ENCODE measurements at places on chromosomes 2 and 18.

GRCh38 chr18:21257386-21257785 is 15.4 kb downstream of the GREB1L start:
- DNase-seq, result peak; percentile 61

DNA sequence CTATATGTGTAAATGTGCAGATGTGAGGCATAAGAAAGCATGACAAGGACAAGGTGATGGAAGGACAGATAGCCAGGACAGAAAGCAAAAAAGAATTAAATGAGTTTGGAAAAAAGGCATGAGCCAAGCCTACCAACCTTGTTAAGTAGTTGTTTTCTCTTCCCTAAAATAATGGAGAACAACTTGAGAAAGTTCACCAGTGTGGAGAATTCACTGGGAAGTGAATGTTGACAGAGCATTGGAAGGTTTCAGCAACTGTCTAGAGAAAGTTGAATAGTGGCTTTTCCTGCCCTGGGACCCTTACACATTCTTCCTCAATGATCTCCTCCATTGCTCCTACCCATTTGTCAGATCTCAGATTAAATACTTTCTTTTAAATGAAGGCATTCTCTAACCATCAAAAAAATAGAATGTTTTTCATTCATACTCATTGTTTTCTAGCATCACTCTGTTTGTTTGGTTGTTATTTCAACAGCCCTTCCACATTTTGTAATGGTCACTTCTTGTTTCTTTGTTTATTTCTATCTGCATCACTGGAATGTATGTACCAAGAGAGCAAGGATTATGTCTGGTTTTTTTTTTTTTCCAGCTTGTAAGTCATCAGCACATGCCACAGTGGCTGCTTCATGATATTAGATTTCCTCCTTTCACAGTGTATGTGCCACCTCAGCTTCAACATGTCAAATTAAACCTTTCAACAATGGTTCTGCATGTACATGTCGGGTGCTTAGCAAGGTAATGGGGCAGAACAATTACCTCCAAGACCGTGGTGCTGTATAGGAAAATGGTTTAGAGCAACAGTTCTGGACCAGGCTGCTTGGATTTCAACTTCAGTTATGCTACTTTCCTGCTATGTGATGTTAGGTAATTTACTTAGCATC is 586.0 kb upstream of the VRK2 start:
- no peak for DNase-seq

DNA sequence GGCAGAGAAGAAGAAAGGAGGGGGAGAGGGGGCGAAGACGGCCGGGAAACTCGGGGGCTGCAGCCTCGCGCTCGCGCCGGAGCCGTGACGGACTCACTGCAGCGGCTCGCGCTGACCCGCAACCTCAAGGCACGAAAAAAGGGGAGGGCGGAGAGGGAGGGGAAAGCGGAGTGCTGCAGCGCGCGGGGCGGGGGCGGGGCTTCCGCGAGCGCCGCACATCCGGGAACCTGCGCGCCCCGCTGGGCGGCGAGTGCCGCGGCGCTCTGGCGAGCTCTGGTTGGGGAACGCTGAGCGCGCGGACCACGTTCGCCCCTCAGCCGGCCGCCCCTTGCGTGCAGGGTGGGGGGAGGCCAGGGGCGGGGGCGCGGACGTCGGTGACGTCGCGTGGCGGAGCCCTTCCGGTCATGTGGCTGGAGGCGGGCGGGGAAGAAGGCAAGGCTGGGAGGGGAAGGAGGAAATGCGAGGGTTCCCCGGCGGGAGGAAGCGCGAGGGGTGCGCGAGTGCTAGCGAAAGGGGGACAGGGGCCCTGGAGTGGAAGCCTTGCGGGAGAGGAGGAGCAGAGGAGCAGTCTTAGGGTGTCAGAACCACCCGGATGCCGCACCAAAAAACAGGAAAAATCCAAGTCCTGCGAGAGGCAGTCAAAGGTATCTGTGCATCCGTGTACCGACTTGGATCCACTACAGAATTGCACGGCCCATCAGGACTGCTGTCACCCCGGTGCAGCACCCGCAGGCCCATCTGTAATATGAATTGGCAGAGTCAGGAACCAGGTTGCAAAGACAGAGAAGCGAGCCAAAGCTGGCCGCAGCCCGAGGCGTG is at the start of gene PPP3R1:
Gene PPP3R1, minus strand, starts transcription at position 133 of the 819 bp plus-strand sequence. CDS start 405 bp downstream, outside the sequence.
- peak; percentile 87 for DNase-seq

GRCh38 chr2:205699515-205700289 is 17.4 kb downstream of the NRP2 start:
- no peak for DNase-seq

- no peak for DNase-seq
Measured at GRCh38 chr18:46528037-46528436, 129.0 kb downstream of the LOXHD1 start.

- DNase-seq, result no peak
Measured at GRCh38 chr2:233455006-233455405, 100.7 kb downstream of the DGKD start.

DNA sequence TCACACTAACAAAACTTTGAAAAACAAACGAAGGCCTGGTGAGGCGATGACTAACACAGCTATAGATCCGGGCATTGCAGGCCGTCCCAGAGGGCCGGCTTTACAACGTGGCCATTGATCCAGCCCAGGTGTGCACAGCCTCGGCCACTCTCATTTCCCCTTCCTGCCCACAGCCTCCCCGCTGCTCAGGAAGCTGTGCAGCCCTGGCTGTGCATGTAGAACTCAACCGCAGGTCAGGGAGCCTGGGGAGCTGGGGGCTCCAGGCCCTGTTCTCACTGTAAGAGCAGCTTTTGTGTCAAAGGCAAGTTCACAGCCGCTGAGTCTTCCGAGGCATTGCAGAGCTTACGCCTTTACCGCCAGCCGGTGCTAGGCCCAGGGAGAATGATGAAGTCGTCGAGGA is 87.2 kb downstream of the LONRF2 start:
- no peak for DNase-seq

DNA sequence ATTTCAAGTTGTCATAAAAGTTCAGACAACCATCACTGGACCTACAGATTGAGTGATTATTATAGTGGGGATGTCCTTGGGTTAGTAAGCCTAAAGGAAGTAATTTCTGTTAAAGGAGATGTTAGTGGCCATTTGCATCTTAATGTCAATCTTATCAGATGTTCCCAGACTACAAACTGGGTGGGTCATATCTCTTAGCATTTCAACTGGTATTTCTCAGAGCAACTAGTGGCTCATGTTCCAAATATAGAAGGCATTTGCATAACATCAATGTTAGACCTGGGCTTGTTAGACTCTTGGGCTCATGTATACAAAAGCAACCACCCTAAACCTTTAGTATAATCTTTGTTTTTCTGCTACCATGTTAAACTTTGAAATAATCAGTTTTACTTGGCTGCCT is 17.9 kb downstream of the PLEKHA3 start:
- DNase-seq, result no peak

- DNase-seq, result peak; percentile 6
Measured at GRCh38 chr18:47283476-47283875, 32.0 kb upstream of the SKOR2 start.

DNA sequence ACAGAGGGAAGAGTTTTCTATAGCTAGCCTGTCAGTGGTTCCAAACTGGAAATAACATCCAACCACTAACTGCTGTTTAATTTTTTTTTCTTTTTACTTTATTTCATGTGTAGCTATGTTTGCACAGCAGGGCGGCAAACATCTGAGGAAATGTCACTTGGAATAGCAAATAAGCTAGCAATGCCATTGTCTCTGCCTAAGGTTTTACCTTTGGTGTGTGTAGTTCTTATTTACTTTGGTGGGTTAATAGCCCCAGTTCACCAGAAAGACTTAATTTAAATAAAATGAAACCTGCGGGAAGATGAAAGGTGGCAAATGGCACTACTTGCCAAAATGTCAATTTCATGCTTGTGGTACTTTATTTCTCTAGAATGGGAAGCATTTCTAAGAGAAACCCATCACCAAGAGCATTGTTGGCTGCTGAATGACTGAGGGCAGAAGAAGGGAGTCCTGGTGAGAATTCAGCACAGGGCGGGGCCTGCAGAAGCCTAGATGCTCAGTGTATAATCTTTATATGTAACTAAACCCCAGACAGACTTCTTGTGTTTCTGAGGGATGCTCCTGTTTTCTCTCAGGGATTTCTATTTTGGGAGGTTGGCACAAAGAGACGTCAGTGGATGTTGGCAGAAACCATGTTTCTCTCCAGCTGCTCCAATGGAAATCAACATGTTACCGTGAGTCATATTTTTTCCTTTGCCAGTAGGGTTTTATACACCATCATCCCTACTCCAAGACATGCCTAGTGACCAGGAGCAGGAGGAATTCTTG is 300.4 kb upstream of the NT5C1B start:
- DNase-seq, result no peak

GRCh38 chr2:234834228-234834923 is 117.4 kb upstream of the SH3BP4 start:
- no peak for DNase-seq

- DNase-seq, result no peak
Measured at GRCh38 chr18:669077-669476, 11.6 kb downstream of the TYMS start.

- no peak for DNase-seq
Measured at GRCh38 chr2:177010861-177011260, 201.7 kb upstream of the HNRNPA3 start.

DNA sequence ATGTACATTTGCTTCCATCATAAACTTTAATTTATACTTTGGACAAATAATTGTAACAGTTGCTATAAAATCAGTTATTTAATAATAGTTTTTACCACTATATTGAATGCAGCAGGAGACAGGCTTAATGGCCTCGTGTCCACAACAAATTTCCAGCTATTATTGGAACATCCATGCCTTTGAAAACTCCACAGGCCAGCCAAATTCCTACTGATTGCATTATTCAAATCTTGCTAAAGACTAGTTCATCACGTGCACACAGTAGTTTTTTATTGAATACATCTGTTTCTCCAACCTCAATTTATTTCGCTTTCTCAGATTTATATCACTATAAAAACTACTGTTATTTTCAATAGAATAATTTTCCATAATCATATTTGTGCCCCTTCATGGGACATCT is 18.4 kb upstream of the PTPRM start:
- no peak for DNase-seq

DNA sequence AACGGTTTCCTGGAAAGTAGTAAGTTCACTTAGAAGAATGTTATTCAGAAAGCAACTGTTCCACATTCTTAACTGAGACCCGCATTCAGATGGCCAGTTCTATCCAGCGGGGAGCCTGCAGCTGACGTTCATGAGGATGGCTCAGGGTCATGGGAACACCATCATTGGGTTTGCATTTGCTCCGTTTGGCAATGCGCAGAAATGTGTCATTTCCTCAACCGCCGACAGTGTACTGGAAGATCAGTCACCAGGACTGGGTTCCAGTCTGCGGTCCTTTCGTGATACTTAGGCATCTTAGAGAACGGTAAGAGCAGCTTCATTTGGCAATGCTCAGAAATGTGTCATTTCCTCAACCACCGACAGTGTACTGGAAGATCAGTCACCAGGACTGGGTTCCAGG is 104.0 kb downstream of the DNER start:
- peak; percentile 96 for DNase-seq
